Activated CD8-positive, alpha-beta memory T cell treated with anti-CD3 and anti-CD28 coated beads, Interleukin-2, amount 10 ng/mL, durations not matched to agents 7 days and 5 days (primary cell): ENCODE measurements at places on chromosomes 4 and X. TPM values are rescaled to one million over a fixed set of nuclear protein-coding genes. Genes with fewer than 3 reads are reported as not detected.

DNA sequence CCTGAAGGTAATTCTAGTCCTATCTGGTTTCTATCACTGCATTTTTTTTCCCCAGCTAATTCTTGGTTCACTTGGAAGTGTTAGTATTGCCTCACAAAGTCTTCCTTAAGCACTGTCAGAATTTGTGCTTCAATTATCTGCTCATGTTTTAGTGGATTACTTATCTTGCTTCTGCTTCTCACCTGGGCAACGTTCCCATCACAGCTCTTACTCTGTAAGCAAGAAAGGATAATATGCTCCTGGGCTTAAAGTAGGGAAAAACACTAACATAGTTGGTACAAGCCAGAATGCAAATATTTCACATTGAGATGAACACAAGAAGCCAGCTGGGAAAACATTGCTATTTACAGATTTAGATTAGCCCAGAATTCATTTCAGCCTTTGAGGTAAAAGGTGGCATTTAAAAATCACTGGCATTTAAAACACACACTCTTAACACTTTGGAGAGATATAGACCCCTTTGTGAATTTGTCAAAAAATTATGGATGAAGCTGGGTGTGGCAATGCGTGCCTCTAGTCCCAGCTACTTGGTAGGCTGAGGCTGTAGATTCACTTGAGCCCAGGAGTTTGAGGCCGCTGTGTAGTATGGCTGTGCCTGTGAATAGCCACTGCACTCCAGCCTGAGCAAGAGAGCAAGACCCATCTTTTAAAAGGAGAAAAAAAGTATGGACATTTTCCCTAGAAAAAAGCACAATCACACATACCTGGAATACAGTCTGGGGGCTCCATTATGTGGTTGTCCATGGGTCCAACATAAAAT lies 6.6 kb upstream of the PTPN13 start:
- no peak overlapping the region for H3K4me3 ChIP-seq
- no peak overlapping the region for H3K27ac ChIP-seq
- no peaks in the 10 kb centered on the region for H3K4me1 ChIP-seq

The APELA gene
- total RNA-seq = not detected

The LRIT3 gene
- total RNA-seq = not detected

- DNase-seq = no peak
- H3K27ac ChIP-seq = no peak overlapping the region
- no peaks in the 10 kb centered on the region for H3K36me3 ChIP-seq
- H3K27me3 ChIP-seq = no peaks in the 10 kb centered on the region
- no peak overlapping the region for H3K4me3 ChIP-seq
Measured at GRCh38 chr4:35938936-35939335, 305.4 kb downstream of the ARAP2 start.

The IQCM gene
- not detected for total RNA-seq

GRCh38 chr4:124111922-124112321 lies 600.6 kb downstream of the ANKRD50 start:
- DNase-seq = no peak
- H3K4me3 ChIP-seq = no peak overlapping the region
- no peaks in the 10 kb centered on the region for H3K36me3 ChIP-seq

- H3K27ac ChIP-seq = no peak overlapping the region
- no peaks in the 10 kb centered on the region for H3K36me3 ChIP-seq
- H3K4me1 ChIP-seq = no peaks in the 10 kb centered on the region
- DNase-seq = no peak
Measured at GRCh38 chr4:160182727-160183126, 1079.8 kb downstream of the RAPGEF2 start.

The NEIL3 gene
- 27.5 TPM for total RNA-seq

DNA sequence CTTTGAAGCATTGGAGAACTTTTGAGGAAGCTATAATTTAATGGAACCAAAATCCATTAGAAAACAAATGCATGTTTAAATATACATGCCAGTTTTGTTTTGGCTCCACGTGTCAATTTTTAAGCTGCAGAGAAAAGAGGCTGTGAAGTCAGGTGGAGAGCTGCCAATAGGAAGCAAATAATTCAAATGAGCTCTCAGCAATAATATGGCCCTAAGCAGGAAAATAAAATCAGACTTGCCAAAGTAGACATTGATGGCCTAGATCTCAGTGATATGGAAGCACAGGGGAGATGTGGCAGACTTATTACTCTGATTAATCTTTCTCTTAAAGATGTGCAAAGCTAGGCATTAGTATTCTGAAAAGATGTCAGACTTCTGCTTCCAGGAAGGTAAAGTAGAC lies 769.8 kb upstream of the NDST4 start:
- H3K4me1 ChIP-seq = no peaks in the 10 kb centered on the region
- H3K27me3 ChIP-seq = no peaks in the 10 kb centered on the region
- DNase-seq = no peak
- no peak overlapping the region for H3K27ac ChIP-seq
- no peak overlapping the region for H3K4me3 ChIP-seq

- H3K27me3 ChIP-seq = no peaks in the 10 kb centered on the region
- no peak overlapping the region for H3K27ac ChIP-seq
- no peak overlapping the region for H3K4me3 ChIP-seq
- no peak for DNase-seq
Measured at GRCh38 chr4:160493206-160493605, 1390.3 kb downstream of the RAPGEF2 start.
